ENCODE measurements at places on chromosomes 2 and 18.

DNA sequence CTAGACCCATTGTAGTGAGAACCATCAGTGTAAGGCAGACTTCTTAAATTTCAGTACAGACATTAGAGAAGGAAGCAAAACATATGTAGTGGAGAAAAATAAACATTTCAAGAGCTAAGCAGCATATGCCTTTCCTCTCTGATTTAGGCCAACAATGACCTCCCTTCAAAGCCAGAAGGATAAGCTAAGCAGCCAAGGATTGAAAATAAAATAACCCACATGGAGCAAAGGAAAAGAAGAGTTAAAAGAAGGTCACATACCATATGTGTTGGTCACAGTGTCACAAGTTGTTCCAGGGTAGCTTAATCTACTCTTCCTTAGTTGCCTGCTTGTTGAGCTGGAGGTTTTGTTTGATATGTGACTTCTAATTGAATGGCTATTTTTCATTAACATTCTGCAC, 15.6 kb upstream of the LAMA1 start:
- DNase-seq: no peak

- no peak for DNase-seq
Measured at GRCh38 chr18:48554610-48555400, 16.0 kb downstream of the CTIF start.

GRCh38 chr18:58004317-58004716, 39.7 kb upstream of the NEDD4L start:
- no peak for DNase-seq

- DNase-seq: no peak
Measured at GRCh38 chr2:179745635-179746256, 115.7 kb downstream of the ZNF385B start.

DNA sequence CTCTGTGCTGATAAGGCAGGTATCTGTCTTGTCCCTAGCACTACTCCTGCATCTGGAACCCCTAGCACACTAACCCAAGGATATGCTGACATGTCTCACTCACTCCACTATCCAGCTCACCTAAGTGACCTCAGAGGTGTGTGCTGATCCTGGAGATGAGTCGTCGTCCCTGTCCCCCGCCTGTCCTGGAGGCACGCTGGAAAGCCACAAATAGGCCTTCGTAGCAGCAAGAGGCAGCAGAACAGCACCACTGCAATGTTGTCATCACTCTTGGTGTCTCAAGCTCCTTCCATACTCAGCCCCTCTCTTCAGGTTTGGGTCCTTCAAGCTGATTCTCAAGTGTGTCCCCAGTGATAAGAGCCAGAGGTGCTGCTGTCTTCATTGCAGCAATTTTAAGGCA, 73.0 kb upstream of the ITGA6 start:
- no peak for DNase-seq

DNA sequence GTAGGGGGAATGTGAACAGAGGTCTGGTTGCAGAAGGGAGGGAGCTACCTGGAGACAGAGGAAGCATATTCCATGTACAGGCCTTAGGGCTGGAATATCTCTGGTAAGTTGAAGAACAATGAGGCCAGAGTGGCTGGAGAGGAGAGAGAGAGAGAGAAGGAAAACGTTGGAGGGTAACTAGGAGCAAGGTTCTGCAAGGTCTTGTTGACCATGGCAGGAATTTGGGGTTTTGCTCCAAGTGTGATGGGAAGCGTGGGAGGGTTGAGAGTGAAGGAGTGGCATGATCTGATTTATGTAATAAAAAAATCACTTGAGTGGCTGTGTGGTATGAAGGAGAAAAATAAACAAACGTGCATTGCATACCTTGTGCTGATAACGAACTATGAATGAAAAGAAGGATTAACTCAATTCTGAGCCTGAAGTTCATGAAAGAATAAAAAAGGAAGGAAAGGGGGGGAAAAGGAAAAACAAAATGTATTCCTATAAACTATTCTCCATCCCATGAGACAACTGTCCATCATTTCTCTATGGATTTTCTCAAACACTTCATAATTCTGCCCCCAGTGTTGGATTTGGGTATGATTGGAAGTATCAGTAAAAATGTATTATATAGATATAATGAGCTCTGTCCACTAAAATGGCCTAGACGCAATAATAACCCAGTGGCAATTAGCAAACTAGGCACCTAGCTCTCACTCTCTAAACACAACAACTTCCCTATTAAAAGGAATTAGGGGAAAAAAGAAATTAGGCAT, 59.7 kb upstream of the PMAIP1 start:
- DNase-seq: no peak

- no peak for DNase-seq
Measured at GRCh38 chr2:236988690-236989624, 96.7 kb upstream of the COPS8 start.

- DNase-seq: peak; percentile 29
Measured at GRCh38 chr2:100427627-100428258, 10.3 kb upstream of the CHST10 start.

DNA sequence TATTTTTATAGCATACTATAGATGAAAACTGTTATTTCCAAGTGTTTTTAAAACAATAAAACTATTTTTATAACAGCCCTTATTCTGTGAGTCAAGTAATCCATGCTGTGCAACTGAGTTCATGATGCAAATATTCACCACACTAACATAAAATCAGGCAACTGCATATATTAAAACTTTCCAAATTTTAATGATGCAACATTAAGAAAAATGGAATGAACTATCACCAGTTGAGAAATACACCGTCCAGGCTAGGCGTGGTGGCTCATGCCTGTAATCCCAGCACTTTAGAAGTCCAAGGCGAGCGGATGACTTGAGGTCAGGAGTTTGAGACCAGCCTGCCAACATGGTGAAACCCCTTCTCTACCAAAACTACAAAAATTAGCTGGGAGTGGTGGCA, 114.5 kb downstream of the CDH2 start:
- no peak for DNase-seq

DNA sequence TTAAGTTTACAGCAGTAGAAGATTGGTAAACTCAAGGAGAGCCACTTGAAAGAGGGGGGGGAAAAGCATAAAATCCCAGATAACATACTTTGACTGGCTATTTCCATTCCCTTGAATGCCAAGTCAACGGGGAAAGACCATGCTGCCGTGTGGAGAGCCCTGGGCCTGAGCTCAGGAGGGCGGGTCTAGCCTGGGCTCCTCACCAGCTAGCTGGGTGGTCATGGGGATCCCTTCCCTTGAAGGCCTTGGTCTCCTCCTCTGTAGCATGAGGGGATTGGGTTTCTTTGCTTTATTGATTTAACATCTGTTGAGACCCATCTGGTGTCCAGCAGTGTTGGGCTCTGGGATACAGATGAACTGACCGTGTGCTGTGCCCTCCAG, 35.0 kb downstream of the TEX51 start:
- no peak for DNase-seq

- DNase-seq: no peak
Measured at GRCh38 chr2:39080152-39080551, 40.7 kb downstream of the SOS1 start.

DNA sequence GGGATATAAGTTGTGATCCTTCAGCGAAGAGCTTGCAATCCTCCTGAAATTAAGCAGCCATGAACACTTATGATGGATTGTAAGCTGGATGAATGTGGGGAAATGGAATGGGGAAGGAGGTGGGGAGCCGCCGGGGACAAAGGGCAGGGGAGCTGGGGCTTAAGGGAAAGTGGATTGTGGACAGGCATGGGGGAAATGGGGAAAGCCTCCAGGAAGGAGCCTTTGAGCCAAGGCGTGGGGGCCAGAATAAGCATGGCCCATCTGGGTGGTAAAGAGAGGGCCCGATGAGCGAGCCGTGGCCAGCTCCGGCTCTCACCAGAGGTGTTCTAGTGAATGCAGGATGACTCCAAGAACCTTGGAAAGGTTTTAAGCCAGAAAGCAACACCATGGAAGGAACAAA, 124.0 kb downstream of the SMAD7 start:
- DNase-seq: no peak

- no peak for DNase-seq
Measured at GRCh38 chr2:146370826-146371225, 1474.0 kb upstream of the ACVR2A start.

DNA sequence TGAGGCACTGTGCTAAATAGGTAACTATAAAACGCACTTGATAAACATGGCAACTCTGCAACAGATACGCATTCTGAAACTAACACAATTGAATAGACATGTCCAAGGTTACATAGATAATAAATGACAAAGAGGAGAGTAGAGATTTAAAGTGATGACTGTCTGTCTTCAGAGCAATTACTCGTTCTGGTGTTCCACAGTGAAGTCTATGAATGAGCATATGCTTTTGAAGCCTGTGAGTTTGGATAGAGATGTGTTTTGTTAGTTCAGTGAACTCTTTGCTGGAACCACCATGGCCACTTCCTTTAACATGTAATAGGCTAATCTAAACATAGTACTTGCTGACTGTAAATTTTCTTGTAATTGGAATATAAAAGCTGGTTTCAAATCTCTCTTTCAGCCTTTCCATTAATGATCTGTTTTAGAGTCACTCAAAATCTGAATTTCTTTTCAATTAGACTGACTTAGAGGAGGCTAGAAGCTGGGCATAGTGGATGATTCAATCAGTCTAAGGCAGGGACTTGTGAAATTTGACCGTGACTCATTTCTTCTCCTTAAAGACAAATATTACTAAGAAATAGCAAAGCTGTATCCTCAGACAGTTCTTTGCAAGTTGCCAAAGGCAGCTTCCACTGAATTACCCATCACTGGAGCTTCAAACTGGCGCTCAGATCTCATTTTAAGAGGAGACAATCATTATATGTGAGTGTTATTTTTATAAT, 1130.1 kb upstream of the CELF4 start:
- no peak for DNase-seq

DNA sequence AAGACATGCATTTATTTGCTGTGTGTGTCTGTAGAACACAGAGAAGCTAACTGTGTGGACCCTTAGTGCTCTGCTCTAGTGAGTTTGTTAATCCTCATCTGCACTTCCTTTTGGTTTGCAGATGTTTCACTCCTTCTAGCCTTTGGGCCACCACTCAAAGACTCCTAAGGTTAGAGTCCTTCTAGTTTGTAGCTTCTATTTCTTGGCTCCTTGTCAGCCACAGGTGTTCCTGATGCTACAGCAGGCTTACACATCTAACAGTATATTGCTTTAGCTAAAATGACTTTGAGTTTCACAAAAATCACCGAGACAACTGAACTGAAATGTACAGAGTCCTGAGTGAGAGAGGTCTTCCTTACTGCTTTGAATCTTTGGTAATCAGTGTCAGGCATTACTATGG, 551.4 kb downstream of the NRXN1 start:
- DNase-seq: no peak

DNA sequence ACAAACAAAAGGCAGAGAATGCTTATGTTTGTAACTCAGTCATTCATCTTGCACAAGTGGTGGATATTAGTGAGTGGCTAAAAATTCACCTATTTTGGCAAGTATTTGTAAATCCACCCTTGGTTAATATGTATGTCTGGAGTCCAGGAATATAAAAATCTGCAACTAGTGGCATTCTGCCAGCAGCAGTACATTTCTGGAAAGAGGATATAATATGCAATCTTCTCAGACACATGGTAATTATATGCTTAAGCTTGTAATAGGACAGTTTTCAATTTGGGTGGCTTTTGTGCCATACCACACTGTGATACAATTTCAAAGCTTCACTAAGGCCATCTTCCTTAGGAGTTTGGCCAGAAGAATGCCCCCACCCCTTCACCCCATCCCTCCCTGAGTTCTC, 693.3 kb downstream of the MBD2 start:
- no peak for DNase-seq

DNA sequence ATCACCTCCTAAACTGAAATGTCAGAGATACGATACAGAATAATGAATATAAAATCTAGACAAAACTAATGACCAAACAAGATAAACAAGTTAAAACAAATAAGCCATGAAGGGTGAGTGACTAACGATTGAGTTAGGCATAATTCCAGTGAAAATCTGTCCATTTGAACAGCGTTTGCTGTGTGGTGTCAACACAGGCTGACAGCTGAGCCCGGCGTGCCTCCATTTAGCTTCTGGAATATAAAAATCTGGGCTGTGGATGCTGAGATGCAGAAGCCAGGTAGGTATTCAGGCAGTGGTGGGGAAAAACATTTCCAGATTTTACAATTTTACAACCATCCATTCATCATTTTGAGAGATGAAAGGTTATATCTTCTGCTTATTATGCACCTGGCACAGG, 2041.4 kb upstream of the CELF4 start:
- DNase-seq: no peak

GRCh38 chr2:53188851-53189510, 578.6 kb upstream of the CHAC2 start:
- no peak for DNase-seq

- DNase-seq: no peak
Measured at GRCh38 chr18:54957296-54957832, 1.9 kb downstream of the CCDC68 start.

- no peak for DNase-seq
Measured at GRCh38 chr2:41610501-41611190, 437.2 kb upstream of the PKDCC start.

GRCh38 chr2:60840880-60841279, 40.5 kb upstream of the REL start:
- peak; percentile 18 for DNase-seq

DNA sequence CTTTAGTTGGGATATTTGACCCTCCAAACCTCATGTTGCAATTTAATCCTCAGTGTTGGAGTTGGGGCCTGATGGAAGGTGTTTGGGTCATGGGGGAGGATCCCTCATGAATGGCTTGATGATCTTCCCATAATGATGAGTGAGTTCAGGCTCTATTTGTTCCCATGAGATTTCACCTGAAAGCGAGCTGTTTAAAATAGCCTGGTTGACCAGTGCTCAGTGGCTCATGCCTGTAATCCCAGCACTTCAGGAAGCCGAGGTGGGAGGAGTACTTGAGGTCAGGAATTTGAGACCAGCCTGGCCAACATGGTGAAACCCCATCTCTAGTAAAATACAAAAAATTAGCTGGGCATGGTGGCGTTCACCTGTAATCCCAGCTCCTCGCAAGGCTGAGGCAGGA, 14.9 kb upstream of the PSME4 start:
- no peak for DNase-seq

DNA sequence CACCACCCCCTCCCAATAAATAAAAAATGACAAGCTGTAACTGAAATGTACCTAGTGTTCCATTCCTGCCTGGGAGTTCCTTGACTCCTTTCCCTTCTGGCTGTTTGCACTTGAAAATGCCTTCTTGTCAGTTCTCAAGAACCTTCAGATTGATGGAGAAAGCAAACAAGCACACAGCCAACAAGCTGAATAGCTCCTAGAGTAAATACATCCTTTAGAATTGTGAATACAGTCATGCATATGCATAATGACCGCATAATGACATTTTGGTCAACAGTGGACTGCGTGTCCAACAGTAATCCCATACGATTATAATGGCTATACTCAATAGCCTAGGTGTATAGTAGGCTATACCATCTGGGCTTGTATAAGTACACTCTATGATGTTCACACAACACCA, 97.0 kb downstream of the LYPD6 start:
- DNase-seq: no peak

GRCh38 chr2:201263779-201264178, 3.4 kb downstream of the CASP8 start:
- no peak for DNase-seq

- DNase-seq: no peak
Measured at GRCh38 chr2:122737429-122738077, 982.1 kb downstream of the TSN start.

GRCh38 chr2:234414596-234414995, 82.3 kb downstream of the ARL4C start:
- DNase-seq: no peak
